Stomach (tissue), 19 donors: ENCODE measurements at places on chromosomes 4 and X.

DNA sequence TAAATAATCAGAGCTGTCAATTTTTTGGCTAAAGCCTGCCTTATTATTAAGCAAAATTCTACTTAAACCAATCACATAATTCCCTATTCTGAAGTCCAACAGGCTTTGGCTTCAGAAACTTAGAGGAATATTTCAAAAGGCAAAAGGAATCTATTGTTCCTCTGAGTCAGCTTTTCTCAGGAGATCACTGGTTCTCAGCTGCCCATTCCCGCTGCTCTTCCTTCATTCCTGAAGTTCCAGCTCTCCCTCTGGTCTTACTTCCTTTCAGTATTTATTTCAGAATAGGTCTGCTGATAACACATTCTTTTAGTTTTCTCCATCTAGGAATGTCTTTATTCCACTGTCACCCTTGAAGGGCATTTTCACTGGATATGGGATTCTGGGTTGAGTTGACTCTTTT, 133.7 kb downstream of the SOWAHB start:
- DNase-seq: no peak

DNA sequence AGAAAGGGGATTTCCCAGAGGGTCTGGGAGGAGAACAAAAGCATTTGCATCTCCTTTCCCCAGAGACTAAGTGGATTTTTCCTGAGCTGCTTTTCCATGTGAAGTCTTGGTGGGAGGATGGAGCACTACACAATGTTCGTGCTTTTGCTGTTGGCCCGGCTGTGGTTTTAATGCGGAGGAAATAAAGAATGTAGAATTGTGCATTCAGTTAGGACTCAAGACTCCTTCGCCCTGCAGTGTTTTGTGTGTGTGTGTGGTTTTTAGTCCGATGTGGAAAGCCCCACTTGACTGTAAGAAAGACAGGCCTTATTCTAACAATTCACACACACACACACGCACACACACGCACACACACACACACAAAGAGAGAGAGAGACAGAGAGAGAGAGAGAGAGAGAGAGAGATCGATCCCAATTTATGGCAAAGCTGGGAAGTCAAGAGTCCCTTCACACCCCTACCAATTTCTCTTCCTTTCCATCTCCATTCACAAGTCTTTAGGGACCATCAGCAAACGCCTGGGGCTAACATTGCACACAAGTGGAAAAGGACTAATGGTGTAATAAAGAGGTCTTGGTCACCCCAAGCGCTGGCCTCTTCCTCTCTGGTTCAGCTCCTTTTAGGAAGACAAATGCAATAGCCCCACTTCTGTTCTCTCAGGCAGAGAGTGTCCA, 44.2 kb downstream of the CLDN34 start:
- no peak for DNase-seq

DNA sequence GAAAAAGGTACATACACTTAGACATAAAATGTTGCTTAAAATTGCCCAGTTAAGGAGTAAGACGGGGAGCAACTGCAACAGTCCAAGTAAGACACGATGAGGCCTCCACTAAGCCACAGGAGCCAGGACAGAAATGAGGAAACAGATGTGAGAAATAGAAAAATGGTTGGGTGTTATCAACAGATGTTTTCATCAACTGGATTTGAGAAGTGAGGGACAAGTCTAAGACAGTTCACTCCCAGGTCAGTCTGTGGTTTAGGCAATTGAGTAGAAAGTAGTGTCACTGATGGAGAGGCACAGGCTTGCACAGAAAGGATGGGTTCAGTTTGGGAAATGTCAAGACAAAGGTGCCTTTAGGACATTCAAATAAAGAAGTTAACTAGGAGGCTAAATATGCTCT, 23.5 kb upstream of the PHF8 start:
- DNase-seq: no peak

DNA sequence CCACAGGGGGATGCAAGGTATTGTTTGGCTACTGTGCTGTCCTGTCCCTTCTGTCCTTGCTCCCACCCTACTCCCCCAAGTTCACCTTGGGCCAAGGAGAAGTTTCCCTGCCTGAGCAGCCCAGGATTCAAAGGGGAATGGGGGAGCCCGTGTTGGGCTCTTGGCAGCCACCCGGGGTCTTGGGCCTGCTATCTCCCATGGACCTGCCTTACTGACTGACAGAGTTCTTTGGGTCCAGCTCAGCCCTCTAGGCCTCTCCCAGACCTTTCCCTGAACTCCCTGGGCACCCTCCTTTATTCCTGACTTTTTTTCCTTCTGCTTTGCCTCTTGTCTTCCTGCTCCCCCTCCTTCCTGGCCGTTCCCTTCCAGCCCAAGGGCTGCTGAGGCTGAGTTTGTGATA, 67.4 kb downstream of the STARD8 start:
- no peak for DNase-seq

DNA sequence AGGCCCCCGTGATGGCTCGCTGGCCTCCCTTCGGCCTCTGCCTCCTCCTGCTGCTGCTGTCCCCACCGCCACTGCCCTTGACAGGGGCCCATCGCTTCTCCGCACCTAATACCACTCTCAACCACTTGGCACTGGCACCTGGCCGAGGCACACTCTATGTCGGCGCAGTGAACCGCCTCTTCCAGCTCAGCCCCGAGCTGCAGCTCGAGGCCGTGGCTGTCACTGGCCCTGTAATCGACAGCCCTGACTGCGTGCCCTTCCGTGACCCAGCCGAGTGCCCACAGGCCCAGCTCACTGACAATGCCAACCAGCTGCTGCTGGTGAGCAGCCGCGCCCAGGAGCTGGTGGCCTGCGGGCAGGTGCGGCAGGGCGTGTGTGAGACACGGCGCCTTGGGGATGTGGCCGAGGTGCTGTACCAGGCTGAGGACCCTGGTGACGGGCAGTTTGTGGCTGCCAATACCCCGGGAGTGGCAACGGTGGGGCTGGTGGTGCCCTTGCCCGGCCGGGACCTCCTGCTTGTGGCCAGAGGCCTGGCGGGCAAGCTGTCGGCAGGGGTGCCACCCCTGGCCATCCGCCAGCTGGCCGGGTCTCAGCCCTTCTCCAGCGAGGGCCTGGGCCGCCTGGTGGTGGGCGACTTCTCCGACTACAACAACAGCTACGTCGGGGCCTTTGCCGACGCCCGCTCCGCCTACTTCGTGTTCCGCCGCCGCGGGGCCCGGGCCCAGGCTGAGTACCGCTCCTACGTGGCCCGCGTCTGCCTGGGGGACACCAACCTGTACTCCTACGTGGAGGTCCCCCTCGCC, 3.0 kb downstream of the PLXNB3 start:
- peak; percentile 11 for DNase-seq

DNA sequence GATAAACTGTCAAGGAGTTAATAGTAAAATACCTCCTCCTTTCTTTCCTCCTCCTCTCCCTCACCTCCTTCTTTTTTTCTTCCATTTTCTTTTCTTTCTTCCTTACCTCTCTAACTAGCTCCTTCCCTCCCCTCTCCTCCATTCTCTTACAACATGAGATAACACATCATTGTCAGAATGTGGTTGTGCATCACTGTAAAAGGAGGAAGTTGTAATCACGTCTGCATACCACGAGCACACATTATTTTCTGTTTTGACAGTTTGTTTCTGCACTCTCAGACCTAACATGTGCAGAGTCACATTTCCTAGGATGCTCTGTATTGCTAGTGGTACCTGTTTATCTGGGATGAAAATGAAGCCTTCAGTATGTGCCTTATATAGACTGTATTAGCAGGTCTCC, 9.1 kb downstream of the SLIT2 start:
- no peak for DNase-seq

DNA sequence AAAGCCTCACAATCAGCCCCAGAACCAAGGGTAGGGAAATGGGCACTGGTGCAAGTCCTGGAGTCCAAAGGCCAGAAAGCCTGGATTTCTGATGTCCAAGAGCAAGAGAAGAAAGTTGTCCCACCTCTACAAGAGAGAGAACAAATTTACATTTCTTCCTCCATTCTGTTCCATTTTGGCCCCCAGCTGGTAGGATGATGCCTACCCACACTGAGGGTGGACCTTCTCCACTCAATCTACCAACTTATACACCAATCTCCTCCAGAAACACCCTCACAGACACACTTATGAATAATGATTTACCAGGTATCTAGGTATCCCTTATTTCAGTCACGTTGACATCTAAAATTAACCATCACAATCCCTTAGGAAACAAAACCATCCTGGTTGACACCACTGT, 367.8 kb upstream of the GRIA3 start:
- DNase-seq: no peak

- DNase-seq: no peak
Observed at GRCh38 chrX:110304371-110304770, 13.5 kb downstream of the AMMECR1 start.

- DNase-seq: peak; percentile 4
Observed at GRCh38 chr4:150906987-150907633, 108.0 kb downstream of the LRBA start.

- no peak for DNase-seq
Observed at GRCh38 chrX:10397349-10397748, 223.0 kb downstream of the MID1 start.

DNA sequence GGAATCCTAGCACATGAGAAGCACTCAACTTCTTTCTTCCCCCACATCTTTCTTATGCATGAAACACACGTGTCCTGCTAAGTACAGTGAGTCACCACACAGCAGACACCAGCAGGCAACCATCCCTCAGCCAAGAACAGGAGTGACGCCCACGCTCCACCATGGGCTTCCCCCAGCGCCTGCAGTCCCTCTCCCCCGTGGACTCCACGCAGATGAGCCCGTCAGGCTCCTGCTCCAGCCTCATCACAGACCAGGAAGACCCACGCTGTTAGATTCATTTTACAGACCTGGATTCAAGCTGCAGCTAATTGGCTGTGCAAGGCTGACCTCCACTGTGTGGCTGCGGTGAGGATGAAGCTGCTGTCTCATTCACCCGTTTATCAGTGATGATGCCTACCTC, 16.7 kb downstream of the HMX1 start:
- no peak for DNase-seq
